NCI-H1105 treated with DMSO at 0.1 percent for 48 hours (cell line): ENCODE measurements at places on chromosomes 5 and 9.

GRCh38 chr5:138942861-138943260 is 67.7 kb upstream of the LRRTM2 start:
- no peak for DNase-seq

GRCh38 chr5:100479079-100479688 is 56.0 kb upstream of the FAM174A start:
- peak; percentile 21 for DNase-seq

GRCh38 chr5:59036274-59036961 is 453.5 kb downstream of the RAB3C start:
- no peak for DNase-seq

GRCh38 chr5:171157276-171157675 is 151.8 kb upstream of the TLX3 start:
- no peak for DNase-seq

DNA sequence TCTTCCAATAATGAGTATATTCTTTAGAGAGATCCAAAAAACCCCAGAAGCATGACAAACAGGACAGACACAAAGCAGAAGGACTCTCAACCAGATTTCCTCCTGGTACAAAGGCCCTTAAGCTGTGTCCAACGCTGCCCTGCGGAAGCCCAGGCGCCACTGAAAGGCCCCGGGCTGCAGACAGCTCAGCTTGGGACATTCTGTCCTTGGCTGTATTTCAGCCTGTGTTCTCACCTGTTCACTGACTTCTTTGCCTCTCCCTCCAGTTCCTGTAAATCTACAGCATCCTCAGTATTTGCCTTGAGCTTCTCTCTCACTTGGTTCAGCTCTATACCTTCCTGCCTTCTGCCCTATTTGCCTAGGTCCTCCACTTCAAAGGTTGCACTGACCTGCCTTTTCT is 96.5 kb downstream of the SH3TC2 start:
- DNase-seq, result no peak

DNA sequence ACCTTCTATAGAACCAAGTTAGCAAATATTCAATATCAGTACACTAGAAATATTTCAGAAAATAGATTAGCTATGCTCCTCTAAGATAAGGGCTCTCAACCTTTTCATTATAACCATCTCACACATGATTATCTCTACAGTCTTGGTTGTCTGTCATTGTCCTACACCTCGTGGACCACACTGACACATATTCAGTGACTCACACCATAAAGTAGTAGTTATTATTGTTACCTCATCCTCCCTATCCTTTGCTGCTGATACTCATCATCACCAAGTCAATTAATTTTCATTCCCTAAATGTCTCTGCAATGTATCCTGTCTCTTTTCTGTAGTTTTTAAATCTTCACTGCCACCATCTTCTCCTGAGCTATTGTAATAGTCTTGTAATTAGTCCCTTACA is 1309.2 kb upstream of the C9orf72 start:
- DNase-seq, result no peak

GRCh38 chr9:17730899-17731298 is 152.0 kb downstream of the SH3GL2 start:
- DNase-seq, result no peak

- DNase-seq, result no peak
Observed at GRCh38 chr5:6819521-6819920, 106.3 kb downstream of the TENT4A start.
